ENCODE measurements at places on chromosomes 12 and 14.

- DNase-seq, result no peak
Measured at GRCh38 chr12:93121729-93122488, 192.8 kb upstream of the EEA1 start.

- DNase-seq, result no peak
Measured at GRCh38 chr12:29207120-29207519, 58.0 kb downstream of the FAR2 start.

- no peak for DNase-seq
Measured at GRCh38 chr14:34732802-34733201, 18.4 kb upstream of the CFL2 start.

DNA sequence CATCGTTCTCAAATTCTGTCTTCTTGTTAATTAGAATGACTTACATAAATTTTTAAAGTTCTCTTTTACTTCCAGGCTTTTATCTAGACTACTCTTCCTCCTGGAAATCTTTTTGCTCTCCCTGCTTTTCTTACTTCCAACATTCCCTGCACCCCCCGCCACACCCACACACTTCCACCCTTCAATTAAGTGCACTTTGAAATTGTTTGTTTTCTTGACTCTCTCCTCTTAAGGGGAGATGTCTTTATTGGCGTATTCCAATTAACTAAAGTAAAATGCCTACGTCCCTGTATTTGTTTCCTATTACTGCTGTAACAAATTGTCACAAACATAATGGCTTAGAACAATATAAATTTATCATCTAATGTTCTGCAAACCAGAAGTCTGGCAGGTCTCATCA is 125.2 kb upstream of the KRR1 start:
- no peak for DNase-seq

- no peak for DNase-seq
Measured at GRCh38 chr12:71846322-71846940, 6.9 kb downstream of the TBC1D15 start.

DNA sequence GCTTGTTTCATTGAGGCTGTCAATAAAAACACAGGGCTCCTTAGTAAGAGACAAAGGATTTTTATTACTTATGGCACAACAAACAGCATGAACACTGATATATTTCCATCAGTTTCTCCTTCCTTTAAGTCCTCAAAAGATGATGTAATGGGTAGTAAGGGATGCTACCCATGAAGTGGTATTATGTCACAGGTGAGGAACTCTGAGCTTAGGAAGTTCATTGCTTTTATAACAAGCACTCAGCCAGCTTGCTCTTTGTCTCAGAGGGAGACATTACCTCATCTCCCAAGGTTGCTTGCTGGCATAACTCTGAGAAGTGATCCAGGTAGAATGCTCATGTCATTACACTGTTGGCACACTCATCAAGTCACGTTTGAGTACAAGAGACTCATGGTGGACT is 287.0 kb upstream of the OR4E1 start:
- no peak for DNase-seq

GRCh38 chr14:87014856-87015255 is 978.1 kb downstream of the GALC start:
- no peak for DNase-seq

DNA sequence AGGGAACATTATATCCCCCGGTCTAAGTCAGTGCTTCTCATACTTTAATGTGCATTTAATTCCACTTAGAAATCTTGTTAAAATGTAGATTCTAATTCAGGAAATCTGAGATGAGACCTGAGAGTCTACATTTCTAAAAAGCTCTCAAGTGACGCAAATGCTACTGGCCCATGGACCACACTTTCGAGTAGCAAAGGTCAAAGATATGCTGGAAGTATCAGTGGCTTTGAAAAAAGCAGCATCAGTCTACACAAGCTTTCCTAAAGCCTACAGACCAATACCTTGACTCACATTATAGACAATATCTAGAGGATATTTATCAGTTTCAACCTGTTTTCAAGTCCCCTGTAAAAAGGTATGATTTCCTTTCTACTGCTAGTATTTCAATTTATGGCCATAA is 248.6 kb downstream of the CEP128 start:
- no peak for DNase-seq

DNA sequence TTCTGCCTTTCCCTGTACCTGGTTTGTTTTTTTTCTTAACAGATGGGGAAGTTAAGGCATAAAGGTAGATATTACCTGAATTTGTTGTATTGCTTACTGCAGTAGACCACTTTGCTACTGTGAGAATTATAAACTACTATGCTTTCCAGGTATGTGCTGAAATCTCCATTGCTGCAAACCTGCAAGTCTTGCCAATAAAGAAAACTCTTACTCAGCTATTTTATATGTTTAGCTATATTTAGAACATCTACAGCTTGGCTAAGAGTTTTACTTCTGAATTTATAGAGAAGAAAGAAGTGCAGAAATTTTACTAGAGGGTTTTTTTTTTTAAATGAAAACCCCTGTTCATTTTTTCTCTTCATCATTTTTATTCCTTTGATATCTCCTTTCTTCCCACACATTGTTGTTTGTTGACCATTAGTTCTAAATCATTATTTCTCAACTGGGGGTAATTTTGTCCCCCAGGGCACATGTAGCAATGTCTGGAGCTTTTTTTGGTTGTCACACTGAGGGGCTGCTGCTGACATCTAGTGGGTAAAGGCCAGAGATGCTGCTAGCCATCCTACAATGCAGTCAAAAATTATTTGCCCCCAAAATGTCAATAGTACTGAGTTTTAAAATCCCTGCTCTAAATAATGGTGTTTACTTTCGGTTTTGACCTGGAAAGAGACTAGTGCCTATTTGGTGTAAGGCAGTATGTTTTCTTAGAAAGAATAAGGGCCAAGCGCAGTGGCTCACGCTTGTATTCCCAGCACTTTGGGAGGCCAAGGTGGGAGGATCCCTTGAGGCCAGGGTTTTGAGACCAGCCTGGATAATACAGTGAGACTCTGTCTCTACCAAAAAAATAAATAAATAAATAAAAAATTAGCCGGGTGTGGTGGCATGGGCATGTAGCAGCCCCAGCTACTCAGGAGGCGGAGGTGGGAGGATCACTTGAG is 48.6 kb downstream of the PCNX1 start:
- no peak for DNase-seq

DNA sequence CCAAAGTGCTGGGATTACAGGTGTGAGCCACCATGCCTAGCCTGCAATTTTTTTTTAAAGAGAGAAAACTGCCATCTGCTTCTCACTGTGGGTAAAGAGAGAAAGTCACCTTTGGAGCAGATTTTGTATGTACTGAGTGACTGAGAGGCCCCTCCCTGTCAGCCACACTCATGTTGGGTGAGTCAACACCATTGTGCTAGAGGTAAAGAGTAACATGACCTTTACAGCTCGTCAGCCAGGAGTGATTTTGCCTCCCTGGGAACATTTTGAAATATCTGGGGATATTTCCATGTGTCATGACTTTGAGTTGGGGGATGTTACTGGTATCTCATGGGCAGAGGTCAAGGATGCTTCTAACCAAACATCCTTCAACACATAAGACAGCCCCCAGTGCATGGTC is 115.2 kb downstream of the KSR2 start:
- no peak for DNase-seq

DNA sequence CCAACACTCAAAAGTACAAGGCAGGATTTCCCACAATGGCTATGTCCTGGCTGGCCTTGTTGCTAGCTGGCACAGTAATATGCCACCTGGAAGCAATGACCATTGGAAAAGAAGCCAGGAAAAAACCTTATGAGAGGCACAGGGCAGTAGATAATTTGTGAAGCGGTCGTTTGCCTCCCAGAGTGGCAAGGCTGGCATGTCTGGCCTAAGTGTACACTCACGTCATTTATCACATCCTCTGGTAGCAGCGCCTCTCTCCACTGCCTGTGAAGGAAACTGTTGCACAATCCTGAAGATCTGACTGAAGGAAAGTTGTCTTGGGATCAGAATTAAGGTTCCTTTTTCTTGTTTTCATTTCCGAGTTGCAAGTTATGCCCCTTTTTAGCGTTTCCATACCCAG is 408.5 kb downstream of the ZFP36L1 start:
- DNase-seq, result no peak

DNA sequence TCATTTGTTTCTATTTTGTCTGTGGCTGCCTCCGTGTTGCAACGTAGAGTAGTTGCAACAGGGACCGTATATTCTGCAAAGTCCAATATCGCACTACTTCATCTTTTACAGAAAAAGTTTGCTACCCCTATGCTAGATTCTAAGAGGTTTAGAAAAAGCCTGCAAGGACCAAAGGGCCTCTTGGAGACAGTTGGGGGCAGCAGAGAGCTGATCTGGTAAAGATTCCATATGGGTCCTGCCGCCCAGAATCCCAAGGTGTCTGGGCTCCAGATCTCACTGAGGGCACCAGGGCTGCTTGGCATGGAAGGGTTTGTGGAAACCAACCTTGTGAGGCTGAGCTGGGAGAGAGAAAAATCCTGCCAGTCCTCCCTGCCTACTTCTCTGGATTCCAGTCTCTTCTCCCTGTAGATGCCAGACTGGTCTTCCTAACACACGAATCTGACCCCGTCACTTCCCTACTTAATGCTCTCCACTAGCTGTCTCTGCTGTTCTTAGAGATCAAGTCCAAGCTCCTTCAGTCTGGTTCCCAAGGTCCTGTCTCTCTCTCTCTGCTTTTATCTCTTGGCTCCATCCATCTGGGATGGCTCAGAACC is 74.6 kb downstream of the GLRX5 start:
- DNase-seq, result no peak

GRCh38 chr12:24423611-24424010 is 474.1 kb upstream of the SOX5 start:
- DNase-seq, result no peak

- no peak for DNase-seq
Measured at GRCh38 chr14:98748966-98749365, 523.0 kb downstream of the BCL11B start.

DNA sequence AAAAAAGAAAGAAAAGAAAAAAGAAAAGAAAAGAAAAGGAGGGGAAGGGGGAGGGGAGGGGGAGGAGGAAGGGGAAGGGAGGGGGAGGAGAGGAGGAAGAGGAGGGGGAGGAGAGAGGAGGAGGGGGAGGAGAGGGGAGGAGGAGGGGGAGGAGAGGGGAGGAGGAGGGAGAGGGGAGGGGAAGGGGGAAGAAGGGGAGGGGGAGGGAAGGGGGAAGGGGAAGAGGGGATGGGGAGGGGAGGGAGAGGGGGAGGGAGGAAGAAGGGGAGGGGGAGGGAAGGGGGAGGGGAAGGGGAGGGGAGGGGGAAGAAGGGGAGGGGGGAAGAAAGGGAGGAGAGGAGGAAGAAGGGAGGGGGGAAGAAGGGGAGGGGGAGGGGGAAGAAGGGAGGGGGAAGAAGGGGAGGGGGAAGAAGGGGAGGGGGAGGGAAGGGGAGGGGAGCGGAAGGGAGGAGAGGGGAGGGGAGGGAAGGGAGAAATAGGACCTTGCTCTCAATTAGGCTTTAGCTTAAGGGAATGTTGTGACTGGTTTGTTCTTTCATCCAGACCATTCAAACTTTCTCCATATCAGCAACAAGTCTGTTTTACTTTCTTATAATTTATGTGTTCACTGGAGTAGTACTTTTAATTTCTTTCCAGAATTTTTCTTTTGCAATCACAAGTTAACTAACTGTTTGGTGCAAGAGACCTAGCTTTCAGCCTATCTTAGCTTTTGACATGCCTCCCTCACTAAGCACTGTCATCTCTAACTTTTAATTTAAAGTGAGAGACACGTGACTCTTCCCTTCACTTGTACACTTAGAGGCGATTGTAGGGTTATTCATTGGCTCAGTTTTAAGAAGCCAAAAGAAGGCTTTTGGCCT is 76.5 kb upstream of the EGLN3 start:
- no peak for DNase-seq

- DNase-seq, result peak; percentile 21
Measured at GRCh38 chr14:88986146-88986841, 161.8 kb downstream of the TTC8 start.

DNA sequence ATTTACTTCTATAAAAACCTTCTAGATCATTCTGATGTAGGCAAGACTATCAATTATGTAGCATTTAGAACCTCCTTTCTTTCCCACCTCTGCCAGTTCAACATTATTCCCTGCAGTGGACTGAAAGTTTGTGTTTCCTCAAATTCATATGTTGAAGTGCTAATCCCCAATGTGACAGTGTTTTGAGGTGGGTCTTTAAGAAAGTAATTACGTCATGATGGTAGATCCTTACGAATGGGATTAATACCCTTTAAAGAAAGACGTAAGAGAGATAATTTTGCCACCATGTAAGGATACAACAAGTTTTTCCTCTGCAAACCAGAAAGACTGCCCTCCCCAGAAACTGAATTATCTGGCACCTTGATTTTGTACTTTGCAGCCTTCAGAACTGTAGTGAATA is 1489.7 kb upstream of the SEL1L start:
- no peak for DNase-seq

DNA sequence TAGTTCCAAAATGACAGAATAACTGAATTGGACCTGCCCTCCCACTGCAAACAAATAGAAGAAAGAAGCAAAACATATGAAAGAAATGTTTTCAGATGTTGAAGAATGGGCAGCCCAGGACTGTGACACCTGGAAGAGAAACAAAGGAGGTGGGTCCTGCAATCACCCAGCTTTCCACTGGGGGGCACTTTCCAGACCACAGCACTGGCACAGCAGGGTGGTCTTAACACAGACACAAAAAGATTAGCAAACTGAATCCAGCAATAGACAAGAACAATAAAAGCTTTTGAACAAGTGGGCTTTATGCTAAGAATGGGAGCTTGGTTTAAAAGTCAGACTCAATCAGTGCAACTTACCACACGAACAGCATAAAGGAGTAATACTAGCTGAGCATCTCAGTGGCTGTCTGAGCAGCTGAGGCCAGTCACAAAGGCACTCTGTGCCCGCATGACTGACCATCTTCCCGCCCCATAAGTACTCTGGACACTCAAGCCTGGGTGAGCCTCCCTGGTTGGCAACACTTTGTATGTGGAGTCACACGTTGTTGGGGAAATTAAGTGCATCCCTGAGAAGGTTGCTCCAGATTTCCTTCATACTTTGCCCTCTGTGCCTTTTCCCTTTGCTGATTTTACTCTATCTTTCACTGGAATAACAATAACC is 27.7 kb downstream of the JKAMP start:
- no peak for DNase-seq

DNA sequence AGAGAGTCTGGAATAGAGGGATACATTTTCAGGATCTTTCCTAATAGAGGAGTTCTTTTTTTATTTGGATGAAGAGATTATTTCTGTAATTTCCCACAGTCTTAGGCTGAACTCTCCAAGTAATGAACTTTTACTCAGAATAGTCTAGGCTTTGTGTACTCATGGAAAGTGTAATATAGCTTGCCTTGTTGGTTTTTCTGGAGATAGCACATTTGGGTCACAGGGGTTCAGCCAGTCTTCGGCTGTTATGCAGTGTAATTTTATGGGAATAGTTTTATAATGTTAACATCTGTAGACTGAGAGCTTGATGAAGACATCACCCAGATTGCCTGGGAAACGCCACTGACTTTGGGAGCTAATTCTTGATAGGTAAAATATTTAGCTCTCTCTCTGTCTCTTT is 450.8 kb downstream of the RAD51B start:
- no peak for DNase-seq

Measured in T1000 (cell line).